ENCODE measurements at places on chromosomes 1 and 21.

GRCh38 chr1:84763912-84764680 is 73.8 kb upstream of the SSX2IP start:
- DNase-seq, result no peak

- DNase-seq, result no peak
These were observed 16.5 kb downstream of the ZNF697 start for GRCh38 chr1:119631433-119632102.

GRCh38 chr1:35809114-35810095 is 1.6 kb downstream of the AGO4 start:
- DNase-seq, result no peak

GRCh38 chr1:152052606-152053005 is 15.8 kb upstream of the S100A11 start:
- peak; percentile 57 for DNase-seq

DNA sequence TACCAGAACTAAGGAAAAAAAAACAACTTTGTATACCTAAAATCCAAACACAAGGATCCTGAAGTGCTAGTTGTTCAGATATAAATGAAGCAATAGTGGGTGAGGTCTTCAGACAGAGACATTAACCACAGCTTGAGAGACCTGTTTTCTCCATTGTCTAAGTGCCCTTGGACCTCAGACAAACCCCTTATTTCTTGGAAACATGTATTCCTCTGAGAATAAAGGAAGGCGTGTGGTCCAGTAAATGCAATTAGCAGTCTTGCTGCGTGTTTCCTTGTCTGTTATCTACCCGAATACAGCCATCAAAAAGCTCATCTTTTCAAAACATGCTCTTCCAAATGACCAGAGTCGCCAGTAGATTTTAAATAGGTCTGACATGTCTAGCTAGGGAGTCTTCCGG is 291.1 kb upstream of the NFIA start:
- no peak for DNase-seq

DNA sequence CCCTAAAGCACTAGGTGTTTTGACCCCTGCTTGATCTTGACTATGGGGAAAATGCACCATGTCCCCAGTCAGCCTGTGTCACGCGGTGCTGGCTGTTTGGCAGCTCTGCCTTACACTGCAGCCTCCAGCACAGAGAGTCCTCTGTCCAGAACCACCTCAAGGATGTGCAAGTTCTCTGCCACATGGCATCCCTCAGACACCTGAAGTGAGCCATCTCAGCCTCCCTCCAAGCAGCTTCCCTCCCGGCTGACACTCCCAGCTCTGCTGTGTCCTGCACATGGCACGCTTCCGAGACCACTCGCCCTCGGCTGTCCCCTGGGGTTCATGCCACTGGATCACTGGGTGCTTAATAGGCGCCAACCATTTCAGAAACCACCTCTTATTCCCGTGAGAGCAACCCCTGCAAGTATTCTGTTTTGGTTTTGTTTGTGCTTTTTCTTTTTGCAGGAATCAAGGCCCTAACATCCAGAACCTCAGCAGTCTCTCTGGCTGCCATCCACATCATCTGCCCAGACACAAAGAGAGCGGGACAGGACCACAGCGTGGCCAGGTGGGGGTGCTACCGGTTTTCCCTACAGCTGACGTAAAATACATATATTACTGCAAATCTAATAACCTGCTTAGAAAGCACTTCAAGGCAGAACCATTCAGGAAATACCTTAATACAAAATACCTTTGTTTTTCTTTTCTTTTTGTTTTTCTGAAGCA is 45.7 kb downstream of the CAPZB start:
- DNase-seq, result no peak

- DNase-seq, result no peak
These were observed 22.6 kb downstream of the IGFN1 start for GRCh38 chr1:201213106-201213770.

GRCh38 chr1:231584117-231584516 is 42.5 kb upstream of the DISC1 start:
- no peak for DNase-seq

DNA sequence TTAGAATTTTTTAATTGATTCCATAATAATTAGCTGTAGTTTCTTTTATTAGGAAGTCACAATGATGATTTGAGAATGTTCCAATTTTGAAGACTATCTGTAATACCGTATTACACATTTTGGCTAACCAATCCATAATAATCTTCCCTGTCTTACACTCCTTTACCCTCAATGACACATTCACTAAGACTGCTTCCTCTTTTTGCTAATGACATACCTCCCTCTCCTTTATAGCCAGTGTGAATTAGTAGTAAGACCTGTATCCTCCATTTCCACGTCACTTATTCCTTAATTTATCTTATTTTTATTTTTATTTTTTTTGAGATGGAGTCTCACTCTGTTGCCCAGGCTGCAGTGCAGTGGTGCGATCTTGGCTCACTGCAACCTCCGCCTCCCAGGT is 10.1 kb downstream of the KDM1A start:
- no peak for DNase-seq

DNA sequence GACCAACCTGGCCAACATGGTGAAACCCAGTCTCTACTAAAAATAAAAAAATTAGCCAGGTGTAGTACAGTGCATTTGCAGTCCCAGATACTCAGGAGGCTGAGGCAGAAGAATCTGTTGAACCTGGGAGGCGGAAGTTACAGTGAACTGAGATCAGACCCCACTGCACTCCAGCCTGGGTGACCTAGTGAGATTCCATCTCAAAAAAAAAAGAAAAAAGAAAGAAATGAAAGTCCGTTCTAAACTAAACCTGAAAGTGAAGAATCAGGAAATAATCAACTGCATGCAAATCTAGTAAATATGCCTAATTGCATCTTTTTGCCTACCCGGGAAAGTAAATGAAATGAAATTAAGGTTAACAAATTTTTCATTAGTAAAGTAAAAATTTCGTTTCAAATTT is 99.6 kb downstream of the ZZZ3 start:
- DNase-seq, result no peak

DNA sequence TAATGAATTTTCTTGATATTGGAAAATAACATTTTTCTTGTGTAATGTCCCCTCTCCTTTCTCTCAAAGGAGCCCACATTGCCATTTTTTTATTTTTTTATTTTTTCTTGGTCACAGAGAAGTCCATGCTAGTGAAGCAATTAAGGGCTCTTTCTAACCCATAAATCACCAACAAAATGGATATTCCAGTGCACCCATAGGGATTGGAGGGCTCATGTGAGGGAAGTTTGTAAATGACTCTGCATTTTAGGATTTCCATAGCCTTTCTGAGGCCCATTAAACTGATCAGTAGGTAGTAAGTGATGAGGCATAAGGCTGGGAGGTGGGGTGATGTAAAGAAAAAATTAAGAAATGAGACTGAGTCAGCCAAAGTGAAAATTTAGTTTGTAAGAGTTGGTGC is 55.9 kb upstream of the JAK1 start:
- no peak for DNase-seq

GRCh38 chr21:36039861-36040260 is 20.5 kb downstream of the SETD4 start:
- no peak for DNase-seq

GRCh38 chr21:44984428-44984791 is 44.6 kb downstream of the SLX9 start:
- DNase-seq, result no peak

DNA sequence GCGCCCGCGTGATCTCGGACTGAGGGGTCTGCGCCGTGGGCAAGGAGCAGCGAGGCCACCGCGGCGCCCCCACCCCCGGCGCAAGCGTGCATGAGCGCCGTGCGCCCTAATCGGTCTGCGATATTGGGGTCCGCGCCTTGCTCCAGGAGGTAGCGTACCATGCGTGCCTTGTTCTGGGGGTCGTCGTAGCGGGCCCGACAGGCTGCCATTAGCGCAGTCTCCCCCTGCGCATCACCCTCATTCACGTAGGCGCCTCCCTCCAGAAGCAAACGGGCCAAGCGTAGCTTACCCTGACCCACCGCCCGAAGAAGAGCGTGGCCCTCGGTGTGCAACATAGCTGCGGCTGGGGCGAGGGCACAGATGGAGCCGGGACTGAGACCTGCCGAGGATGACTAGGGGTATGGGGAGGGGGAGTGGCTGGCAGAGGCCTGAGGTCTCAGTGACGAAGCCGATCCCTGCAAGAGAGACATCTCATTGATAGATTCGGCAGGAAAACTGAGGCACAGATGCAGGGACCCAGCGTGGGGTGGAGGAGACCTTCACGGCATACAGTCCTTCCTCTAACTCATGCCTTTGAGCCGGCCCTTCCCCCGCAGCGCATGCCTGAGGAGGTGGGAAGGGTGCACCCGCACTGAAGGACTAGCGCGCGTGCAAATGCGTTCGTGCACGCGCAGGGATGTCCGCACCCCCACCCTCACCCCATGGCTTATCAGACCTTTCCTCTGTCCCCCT is 2.8 kb downstream of the ANKRD34A start:
- no peak for DNase-seq

DNA sequence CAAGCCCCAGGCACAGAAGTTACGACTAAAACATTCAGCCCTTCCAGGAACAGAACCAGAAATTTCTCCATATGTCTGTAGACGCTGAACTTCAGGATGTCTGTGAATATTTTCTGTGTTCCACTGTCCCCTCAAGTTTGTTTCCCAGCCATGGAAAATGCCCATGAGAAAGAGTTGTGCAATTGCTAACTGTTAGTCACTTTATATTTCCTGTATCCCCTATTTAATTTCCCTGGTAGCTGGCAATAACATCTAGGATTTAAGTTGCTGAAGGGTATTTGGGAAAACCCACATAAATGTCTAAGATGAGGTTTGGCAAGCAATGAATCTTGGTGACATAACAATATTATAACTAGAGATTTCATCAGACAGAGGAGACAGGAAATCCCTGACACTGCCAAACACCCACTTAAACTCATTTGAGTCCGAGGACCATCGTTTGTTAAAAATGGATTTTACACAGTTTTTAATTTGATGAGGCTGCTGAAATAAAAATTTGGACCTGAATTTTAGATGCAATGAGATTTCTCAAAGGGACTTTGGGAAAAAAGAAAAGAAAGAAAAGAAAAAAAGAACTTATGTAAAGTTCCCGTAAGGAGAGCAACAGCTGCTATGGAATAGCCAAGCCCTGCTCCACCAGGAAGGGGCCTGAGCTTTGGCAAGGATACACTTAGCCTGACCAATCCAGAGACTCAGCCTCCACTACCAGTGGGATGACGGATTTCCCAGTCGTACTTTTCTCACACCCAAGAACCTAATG is 21.8 kb upstream of the ERRFI1 start:
- no peak for DNase-seq

DNA sequence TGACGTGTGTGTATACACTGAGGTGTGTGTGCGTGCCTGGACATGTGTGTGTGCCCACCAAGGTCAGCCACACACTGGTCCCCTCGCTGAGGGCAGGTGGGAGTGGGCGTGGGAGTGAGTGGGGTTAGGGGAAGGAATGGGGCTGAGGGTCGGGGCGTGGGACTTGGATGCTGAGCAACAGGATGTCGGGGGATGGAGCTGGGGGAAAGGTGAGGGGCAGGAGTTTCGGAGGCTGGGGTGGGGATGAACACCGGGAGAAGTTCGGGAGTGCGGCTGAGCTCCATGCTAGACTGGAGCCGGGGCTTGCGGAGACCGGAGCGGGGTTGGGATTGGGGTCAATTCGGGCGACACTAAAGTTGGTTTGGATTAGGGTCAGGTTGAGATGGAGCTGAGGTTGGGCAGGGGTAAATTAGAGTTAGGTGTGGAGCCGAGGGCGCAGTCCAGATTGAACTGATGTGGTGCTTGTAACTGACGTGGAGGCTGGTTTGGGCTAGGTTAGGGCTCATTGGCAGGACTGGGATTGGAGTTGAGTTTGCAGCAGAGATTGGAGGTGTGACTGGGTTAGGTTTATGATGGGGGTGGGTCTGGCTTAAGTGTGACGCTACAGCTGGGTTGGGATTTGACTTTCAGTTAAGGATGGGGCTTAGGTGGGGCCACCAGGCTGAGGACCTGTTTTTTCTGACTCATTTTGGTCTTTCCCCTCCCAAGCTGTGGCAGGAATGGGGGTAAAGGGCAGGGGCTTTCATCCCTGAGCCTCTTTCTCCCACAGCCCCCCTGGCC is 3.3 kb upstream of the GUCA2A start:
- no peak for DNase-seq

GRCh38 chr1:113663165-113663951 is 95.9 kb downstream of the PHTF1 start:
- DNase-seq, result no peak

- no peak for DNase-seq
These were observed 692.0 kb upstream of the NR5A2 start for GRCh38 chr1:199335496-199335895.

GRCh38 chr1:98662356-98662670 is 792 bp downstream of the SNX7 start:
- DNase-seq, result no peak
